ENCODE measurements at places on chromosomes 4 and X.

GRCh38 chrX:113300580-113300979 is 459.9 kb upstream of the AMOT start:
- DNase-seq, result no peak

DNA sequence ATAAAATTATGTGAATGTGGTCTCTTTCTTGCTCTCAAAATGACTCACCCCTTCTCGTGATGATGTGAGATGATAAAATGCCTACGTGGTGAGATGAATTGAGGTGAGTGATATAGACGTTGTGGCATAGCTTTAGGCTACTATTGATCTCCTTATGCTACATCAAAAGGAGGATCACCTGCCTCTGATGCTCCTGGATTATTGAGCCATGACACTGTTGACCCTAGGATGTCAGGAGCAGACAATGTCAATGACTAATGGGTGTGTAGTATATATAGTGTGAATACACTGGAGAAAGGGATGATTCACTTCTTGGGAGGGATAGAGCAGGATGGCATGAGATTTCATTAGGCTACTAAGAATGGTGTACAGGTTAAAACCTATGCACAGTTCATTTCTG is 210.7 kb upstream of the PRPS2 start:
- DNase-seq, result no peak

DNA sequence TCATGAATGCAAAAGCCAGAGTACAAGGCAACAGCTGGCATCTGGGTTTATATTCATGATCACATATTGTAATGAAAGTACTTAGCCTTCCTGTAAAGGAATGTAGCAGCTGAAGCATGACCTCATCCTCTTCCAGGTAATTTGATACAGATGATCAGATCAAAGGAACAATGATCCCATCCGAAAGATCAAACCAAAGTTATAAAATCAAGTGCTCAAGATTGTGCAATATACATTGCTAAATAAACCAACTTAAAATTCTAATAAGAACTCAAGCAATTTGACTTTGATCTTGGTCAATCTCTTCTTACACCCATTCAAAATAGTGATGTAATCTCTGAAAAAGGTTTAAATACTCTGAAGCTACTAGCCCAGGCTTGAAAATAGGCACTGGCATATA is 113.1 kb upstream of the INPP4B start:
- no peak for DNase-seq

- no peak for DNase-seq
Observed at GRCh38 chrX:147917700-147918695, 6.3 kb downstream of the FMR1 start.

GRCh38 chr4:13856387-13856786 is 228.9 kb upstream of the BOD1L1 start:
- DNase-seq, result no peak

GRCh38 chrX:6244666-6245065 is 16.0 kb upstream of the NLGN4X start:
- no peak for DNase-seq

GRCh38 chr4:116088771-116089170 is 975.4 kb upstream of the NDST4 start:
- DNase-seq, result no peak

- DNase-seq, result no peak
Observed at GRCh38 chr4:143443728-143444127, 69.8 kb upstream of the SMARCA5 start.

- no peak for DNase-seq
Observed at GRCh38 chrX:150587585-150588503, 19.4 kb downstream of the MTM1 start.

DNA sequence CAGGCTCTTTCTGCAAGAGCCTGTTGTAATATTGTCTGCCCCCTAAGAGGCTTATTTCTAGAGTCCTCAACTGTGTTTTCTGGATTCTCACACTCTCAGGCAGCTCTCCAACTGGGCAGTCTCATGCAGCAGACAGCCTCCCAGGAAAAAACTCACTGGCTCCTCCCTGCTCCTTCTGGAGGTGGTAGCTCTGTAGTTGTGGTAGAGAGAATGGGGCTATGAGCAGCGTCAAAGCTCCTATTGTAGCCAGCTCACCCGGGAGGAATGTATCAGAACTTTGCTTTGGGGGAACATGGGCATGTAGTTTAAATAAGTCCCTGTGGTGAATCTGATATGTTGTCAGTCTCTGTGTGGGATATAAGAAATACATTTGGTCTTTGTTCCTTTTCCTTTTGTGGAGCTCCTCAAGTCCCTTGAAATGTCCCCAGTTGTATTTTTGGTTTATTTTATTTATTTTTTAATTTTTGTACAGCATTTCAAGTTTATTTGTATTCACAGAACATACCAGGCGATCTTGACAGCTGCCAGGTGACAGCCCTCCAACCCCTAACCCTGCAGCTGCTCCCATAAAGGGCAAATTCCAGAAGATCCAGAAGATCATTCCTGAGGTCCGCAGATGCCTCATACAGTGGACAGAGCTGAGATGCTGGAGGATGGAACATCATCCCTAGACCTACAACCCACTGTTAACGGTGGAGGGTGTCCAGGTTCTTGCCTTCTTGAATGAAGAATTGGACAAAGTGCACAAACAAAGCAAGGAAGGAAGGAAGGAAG is 45.7 kb downstream of the TRIM61 start:
- no peak for DNase-seq

DNA sequence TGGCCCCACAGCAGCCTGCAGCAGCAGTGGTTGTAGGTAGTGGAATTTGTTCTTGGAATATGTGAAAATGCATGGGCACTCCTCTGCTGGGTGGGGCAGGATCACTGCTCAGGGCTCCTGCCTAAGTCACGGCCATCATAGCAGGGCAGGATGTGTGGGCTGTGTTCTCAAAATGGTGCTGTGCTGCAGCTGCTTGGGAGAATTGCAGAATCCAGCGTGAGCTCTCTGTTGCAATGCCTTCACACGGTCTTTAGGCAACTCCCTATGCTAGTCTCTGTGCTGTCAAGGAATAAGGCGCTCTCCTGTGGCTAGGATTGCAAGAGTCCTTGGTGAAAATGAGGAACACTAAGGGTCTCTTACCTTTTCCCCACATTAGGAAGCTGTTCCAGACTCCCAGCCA is 42.9 kb downstream of the F8 start:
- DNase-seq, result no peak

DNA sequence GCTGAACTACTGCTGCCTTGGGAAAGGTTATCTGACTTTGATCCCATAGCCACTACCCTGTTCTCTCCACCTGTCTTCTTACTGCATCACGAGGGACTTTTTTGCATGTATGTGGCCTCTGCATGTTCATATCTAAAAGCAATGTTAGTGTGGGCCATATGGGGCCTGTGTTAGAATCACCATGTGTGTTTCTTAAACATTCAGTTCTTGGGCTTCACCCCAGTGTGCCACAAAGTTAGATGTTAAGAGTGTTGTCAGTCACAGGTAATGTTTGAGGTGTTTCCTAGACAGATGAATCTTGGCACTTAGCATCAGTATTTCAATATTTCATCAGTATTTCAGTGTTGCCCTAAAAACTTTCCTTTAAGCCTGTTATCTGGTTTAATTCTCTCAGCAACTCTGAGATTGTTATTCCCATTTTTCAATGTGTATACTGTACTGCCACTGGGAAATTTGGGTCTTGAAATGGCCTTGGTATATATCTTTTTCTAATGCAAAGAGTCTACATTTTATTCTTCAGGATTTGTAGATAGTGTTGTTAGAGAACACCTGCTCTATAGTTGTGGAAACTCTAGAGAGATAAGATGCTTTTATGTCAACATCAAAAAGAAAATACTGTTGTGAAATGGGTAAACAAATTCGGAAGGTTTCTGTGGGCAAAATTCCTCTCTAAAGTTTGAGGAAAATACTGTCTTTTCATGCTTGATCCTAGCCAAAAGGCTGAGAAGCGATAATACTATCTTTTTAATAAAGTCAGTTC is 259.7 kb downstream of the BMPR1B start:
- no peak for DNase-seq
